SHP77 (cell line): ENCODE measurements at places on chromosomes 12 and 14.

DNA sequence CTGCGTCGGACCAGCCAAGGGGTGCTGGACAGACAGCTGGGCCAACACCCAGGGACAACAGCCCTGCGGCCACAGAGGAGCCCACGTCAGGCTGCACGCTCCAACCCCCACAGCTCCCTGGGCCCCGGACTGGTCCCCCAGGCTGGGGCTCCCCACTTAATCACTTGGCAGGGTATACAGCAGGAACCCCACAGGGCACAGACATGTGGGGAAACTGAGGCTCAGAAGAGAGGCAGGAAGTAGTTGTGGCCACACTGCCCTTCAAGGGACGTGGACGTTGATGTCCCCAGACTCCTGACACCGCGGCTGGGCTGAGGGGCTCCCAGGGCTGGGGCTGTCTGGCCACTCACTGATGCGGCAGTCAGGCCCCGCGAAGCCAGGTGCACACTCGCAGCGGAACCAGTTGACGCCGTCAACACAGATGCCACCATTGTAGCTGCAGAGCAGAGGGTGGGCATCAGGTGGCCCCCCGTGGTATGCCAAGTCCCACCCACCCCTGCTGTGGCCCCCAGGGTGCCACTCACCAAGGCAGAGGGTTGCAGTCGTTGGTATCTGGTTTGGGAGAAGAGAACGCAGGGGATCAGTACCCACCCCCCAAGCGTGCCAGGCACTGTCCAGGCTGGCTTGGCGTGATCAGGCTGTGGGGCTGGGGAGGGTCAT, 21.5 kb downstream of the JAG2 start:
- DNase-seq, result no peak

GRCh38 chr12:1544996-1545700, 49.2 kb downstream of the FBXL14 start:
- DNase-seq, result no peak

DNA sequence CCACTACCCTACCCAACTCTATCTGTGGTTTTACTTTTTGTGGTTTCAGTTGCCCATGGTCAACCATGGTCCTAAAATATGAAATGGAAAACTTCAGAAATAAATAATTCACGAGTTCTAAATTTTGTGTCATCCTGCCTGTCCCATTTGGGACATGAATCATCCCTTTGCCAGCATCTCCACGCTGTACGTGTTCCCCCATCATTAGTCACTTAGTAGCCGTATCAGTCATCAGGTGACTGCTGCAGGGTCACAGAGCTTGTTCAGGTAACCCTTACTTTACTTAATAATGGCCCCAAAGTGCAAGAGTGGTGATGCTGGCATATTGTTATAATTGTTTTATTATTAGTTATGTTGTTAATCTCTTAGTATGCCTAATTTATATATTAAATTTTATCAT, 209.9 kb downstream of the ITPR2 start:
- DNase-seq, result no peak

DNA sequence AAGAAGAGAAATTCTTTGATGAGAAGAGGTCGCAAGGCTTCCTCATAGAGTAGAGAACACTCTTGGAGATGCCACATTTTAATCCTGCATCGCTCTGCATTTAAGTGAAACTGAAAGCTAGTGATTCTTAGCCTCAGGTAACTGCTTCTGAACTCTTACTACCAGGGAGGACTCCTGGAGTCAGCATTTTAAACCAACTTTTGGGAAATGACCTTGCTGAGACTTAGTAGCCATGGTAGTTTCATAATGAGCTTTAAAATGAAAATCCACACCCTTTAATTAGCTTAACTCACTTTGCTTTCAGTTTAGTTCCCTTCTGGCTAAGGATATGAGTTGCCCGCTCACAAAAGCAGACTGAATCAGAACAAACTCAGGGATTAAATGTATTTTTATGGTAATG, 80.3 kb downstream of the SYNE2 start:
- no peak for DNase-seq

GRCh38 chr14:47929334-47929733, 253.9 kb upstream of the MDGA2 start:
- DNase-seq, result no peak

GRCh38 chr14:101732118-101732517, 29.4 kb upstream of the PPP2R5C start:
- DNase-seq, result no peak
